ENCODE measurements at places on chromosomes 12 and 14.
A peak's percentile ranks its signal among the peaks of the same experiment; 100 is the strongest.

DNA sequence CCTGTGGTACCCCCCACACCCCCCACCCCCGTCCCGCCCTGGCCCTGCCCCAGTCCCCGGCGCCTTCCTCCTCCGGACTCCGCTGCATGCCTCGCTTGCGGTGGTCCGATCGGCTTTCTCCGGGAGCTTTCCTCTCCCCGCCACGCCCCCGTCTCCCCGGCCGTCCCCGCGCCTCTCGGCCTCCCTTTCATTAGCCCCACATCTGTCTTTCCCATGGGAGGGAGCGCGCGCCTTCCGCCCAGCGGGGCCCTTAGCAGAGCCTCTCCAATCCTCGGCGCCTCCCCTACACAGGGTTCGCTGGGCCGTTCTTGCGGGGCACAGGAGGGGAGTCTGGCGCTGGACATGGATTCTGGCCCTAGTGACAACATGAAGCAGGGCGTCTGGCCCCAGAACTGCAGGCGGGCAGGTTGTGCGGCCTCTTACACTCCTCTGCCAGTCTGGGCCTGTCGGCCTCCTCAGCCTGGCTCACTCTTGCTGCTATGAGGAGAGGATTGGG lies 1.5 kb upstream of the EFS start:
- DNase-seq, result no peak

GRCh38 chr14:100790502-100791347 lies 35.2 kb upstream of the MEG3 start:
- no peak for DNase-seq

DNA sequence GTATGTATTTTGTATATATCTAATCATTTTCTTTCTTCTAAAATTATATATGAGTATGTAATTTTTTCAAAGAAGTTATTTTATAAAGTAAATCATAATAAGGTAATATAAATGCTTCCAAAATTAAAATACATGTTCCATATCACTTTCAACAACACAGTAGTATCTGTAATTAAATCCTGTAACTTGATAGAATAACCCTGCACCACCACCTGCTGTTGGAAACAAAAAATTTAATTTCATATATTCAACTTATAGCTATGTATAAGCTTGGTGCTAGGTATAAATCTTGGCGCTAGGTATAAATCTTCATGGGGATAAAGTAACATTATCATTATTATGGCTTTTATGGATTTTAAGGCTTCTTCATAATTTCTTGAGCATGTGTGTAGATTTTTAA lies 149.7 kb upstream of the DCN start:
- no peak for DNase-seq

DNA sequence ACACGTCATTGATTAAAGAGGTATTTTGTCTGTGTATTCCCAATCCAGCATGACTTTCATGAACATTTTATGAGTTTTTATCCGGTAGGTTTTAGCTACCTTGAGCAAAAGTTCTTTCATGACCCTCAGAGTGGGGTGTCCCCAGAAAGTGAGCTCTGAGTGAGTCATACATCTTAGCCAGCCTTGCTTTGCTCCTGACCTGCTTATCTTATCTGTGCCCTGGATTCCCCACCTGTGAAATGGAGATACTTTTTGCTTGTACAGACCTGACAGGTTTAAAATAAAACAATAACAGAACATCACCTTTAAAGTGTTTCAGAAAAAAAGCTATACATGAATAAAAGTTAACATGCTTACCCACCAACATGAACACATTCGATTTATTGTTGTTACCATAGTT lies 202.8 kb upstream of the SOX5 start:
- DNase-seq, result no peak

- DNase-seq, result no peak
Observed at GRCh38 chr12:124361074-124361970, 66.4 kb downstream of the RFLNA start.

DNA sequence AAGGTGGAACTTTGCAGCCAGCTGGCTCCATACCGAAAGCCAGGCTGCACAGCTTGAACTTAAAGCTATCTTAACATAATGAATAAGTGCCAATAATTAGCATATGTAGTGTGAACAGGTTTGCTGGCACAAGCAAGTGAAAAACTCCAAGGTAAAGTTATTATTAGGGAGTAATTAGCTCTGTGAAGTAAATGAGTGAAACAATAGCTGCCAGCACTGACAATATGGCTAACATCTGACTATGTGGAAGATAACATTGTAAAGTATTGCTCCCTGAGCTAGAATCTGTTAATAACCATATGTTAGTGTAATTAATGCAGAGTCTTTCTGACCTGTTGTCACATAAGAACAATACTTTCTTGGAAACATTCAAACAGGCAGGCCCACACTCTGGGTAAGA lies 246.4 kb downstream of the SOX5 start:
- no peak for DNase-seq

DNA sequence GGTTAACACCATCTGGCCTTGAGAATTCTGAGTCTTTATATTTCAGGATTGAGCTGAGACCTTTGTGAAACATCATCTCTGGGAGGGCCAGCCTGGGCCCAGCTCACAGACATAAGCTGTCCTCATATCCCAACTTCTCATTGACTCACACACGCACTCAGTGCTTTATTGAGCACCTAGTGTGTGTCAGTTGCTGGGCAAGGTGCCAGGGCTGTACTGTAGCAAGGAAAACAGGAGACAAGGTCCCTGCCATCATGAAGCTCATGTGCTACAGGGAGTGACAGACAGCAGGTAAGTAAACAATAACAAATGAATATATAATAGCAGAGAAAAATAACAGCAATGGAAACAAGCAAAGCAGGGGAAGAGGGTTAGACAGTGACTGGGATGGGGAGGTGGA lies 30.5 kb upstream of the CCDC63 start:
- no peak for DNase-seq

DNA sequence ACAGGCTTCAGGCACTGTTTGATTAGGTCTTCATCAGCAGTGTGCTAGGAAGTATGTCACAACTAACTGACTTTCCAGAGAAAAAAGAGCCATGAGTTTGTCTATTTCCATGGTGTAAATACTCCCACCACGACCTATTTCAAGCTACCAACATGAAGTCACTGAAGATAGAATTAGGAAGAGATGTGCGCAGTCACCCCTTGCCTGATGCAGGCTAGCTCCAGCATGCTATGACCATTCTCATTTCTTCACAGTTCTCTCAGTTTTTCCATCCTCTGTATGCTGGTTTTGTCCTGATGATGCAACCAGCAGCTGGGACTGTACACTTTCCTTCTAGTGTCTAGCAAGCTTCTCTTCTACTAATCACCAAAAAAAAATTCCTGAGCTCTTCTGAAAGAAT lies 191.6 kb upstream of the NUDT4 start:
- no peak for DNase-seq

- no peak for DNase-seq
Observed at GRCh38 chr12:121872546-121873215, 14.0 kb upstream of the HPD start.

GRCh38 chr12:62435303-62436163 lies 31.1 kb upstream of the MON2 start:
- peak; percentile 6 for DNase-seq

Data from stimulated activated CD8-positive, alpha-beta memory T cell treated with anti-CD3 and anti-CD28 coated beads, Interleukin-15, amount 100 ng/mL, for 24 hours (primary cell).